ENCODE measurements at places on chromosomes 13 and 19.

DNA sequence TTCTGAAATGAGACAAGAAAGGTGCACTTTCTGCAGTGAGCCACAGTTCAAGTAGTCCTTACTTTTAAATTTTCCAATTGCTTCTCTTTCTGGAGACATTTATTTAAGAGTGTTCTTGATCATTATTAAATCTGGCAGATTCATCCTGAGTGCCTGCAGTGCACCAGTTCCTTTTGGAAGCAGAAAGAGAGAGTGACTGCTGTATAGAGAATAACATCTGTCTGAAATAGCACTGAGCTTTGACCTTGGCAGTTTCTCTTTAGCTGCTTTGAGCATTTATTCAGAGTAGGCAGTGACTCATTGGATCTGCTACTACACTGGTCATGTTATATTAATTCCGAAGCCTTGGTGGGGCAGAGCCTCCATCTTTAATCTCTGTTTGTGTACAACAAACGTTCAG lies 1373.7 kb downstream of the PCDH9 start:
- DNase-seq, result no peak

GRCh38 chr13:25118378-25118905 lies 22.5 kb downstream of the PABPC3 start:
- DNase-seq, result no peak

- no peak for DNase-seq
These were observed 183.9 kb upstream of the SOX21 start for GRCh38 chr13:94896238-94896637.

DNA sequence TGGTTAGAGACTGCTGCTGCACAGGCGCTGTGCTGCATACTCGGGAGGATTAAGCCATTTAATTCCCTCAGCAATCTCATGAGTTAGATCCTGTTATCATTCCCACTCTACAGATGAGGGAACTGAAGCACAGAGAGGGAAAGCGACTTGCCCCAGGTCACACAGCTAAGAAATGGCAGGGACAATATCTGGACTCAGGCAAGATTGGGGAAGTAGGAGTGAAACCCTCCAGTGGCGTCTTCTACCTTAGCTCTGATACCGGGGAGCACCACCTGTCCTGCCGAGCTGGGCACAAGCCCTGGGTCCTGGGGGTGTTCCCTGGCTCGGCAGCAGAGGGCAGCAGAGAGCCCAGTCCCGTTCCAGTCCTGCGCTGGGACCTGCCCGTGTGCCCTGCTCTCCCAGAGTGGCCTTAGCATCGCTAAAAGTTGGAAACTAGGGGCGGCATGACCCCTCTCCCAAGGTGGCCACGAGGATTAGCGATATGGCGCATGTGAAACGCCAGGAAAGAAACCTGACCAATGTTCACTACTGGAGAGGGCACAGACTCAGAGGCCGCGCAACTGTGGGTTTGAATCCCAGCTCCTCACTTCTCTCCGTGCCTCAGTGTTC lies 20.5 kb downstream of the CYTH2 start:
- no peak for DNase-seq

DNA sequence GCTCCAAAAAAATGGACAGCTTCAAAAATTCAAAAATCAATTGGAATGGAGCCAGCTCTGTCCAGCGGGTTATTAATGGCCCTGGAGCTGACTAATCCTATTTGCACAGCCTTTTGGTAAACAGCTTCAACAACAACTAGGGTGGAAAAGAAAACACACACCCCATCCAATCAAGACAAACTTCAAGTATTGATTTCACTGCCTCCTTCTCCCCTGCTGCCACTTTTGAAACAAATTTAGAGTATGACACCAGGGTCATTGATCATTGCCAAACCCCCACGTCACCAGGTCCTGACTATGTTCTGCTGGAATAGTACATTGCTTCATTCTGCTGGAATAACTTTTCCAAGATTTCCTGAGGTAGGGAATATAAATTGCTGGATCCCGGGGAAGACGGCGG lies 56.8 kb upstream of the GTF3A start:
- DNase-seq, result no peak

GRCh38 chr19:45180936-45181335 lies 2.4 kb downstream of the BLOC1S3 start:
- no peak for DNase-seq

DNA sequence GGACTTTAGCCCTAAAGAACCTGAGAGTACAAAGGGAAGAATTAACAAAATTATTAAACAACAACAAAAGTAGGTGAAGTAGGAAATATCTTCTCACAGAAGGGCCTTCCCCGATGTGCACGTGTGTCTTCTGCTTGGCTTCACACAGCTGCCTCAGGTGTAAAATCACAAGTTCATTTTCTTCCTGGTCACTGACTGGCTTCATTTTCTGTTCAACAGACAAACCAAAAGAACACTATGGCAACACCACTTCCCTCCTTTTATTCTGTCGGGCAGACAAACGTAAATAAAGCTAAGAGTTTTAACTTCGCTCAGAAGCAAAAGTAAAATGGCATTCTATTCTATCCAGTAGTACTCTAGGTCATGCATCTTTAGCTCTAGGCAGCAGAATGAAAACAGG lies 140.9 kb downstream of the TBC1D4 start:
- DNase-seq, result no peak

DNA sequence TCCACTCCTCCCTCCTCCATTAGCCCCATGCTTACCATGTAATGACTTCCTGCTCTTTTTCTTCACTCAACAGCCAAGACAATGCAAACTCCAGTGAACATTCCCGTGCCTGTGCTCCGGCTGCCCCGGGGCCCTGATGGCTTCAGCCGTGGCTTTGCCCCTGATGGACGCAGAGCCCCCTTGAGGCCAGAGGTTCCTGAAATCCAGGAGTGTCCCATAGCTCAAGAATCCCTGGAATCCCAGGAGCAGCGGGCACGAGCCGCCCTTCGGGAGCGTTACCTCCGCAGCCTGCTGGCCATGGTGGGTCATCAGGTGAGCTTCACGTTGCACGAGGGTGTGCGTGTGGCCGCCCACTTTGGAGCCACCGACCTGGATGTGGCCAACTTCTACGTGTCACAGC lies 2.9 kb upstream of the PPP1R37 start:
- DNase-seq, result no peak

DNA sequence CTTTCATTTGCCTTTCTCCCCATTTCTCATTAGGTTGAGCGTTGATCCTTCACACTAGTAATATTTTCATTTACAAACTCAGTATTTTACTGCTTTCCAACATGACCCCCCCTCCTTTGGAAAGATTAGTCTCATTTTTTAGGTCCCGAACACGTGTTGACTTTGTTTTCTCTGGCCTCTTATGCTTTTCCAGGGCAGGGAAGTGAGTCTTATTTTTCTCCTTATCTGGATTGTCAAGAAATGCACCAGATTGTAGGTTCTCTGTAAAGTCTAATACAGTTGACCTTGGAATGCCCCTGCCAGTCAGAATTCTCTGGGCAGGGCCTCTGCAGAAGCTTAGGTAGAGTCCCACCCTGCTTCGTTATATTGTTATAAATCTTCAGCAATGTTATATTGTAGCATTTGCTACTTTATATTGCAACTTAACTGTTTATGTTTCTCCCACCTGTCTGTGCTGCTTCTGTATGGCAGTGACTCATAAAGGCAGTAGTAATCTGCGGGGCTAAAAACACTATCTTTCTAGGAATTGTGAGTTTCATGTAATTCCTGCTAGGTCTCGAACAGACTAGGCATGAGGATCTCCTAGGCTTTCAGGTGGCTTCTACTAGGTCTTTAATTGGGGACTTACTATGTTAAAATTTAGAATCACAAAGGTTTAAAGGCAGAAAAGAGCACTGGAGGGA lies 2.0 kb downstream of the TDRD3 start:
- DNase-seq, result peak; percentile 32

DNA sequence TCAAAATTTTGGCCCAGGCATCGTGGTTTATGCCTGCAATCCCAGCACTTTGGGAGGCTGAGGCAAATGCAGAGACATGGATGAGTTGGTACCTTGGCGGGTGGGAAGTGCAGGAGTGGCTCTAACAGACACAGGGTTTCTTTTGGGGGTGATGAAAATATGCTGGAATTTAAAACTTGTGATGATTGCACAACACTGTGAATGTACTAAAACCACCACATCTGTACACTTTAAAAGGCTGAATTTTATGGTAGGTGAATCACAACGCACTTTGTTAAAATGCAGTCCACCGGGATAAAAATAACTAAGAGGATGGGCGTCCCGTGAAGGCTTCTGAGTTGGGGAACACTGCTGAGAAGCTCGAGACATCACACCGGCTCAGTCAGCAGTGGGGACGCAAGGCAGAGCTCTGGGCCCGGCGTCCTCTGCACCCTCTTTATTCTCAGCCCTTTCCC lies 47.1 kb downstream of the MLLT1 start:
- DNase-seq, result no peak

DNA sequence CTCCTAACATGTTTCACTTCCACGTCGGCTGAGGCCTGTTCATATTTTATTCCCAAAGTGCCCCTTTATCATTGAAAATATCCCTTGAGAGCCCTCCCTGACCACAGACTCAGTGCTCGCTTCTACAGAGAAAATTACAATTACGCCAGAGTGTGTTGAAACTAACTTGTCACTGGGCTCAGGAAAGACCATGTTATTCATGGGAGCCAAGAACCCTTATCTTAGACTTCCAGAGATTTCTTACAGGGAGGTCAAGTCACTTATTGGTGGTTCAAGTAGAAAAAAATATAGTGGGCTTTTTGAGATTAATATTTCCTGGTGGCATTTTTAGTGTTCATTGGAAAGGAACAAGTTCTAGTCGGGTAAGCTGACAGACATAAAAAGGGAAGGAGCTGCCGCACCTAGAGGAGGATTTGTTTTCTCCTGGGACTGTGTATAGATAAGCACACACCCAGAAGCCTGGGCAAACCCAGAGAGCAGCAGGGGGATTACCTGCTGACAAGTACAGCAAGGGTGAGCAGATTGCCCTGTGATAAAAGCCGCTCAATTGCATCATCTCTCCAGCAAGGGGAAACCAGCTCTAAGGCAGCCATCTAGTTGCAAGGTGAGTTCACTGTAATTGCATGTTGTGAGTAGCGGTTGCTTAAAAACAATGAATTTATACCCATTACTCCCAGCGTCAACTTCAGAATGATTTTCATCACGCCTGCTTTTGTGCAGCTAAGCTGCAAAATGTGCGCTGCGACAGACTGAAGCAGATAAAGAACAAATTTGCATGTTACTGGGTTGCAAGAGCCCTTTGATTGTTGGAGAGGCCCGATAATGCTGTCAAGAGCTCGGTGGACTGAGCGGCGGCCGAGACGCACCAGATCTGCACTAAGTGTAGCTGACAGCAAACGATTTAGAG lies 46.2 kb downstream of the DCT start:
- DNase-seq, result peak; percentile 45

- DNase-seq, result no peak
These were observed 3.5 kb upstream of the SBNO2 start for GRCh38 chr19:1177322-1178114.

- DNase-seq, result no peak
These were observed 1748.3 kb upstream of the PCDH20 start for GRCh38 chr13:63163903-63164302.

GRCh38 chr13:69921156-69921555 lies 186.5 kb upstream of the ATXN8OS start:
- DNase-seq, result no peak

- no peak for DNase-seq
These were observed 25.3 kb downstream of the POMP start for GRCh38 chr13:28684257-28684656.

GRCh38 chr19:44988896-44989556 lies 12.2 kb upstream of the RELB start:
- peak; percentile 84 for DNase-seq

DNA sequence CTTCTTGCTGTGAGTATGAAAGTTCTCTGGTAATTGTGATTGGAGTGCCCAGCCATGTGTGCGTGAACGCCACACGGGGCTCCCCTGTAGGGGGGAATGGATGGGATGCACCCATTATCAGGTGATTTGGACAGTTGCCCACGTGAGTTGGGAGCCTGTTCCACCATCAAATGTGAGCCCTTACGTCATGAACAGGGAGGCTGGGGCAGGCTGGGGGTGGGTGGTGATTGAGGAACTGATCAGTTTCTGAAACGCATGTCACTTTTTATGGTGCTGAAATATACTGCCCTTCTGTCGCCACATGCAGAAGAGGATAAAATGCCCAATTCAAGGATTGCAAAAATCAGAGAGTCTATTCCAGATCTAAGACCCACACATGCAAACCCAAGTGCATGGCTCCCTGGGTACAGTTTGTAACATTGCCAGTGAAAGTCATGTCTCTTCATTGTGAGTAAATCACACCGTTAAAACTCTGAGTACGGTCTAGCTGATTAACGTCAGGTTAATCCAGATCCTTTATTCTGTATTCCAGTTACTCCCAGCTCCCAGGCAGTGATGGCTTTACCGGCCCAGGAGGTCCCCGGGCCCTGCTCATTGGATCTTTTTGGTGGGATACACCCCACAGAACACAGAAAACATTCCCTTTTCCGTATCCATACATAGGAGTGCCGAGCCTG lies 90.2 kb downstream of the RAB20 start:
- no peak for DNase-seq

DNA sequence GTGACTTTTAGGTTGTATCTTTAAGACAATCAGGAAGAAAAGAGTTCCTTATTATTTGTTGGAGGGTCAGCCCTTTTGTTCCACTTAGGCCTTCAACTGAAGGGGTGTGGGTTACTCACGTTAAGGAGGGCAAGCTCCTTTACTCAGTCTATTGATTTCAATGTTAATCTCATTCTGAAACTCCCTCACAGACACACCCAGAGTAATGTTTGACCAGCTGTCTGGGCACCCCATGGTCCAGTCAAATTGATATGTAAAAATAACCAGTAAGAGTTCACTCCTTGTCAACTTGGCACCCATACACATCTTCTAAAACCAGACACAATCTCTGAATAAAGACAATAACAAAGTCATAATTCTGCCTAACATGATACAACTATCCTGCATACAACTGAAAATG lies 292.9 kb downstream of the KLF5 start:
- DNase-seq, result no peak

GRCh38 chr19:2774083-2774679 lies 8.9 kb downstream of the SGTA start:
- no peak for DNase-seq

- DNase-seq, result peak; percentile 56
These were observed 60.0 kb upstream of the LRCH1 start for GRCh38 chr13:46492946-46493345.

DNA sequence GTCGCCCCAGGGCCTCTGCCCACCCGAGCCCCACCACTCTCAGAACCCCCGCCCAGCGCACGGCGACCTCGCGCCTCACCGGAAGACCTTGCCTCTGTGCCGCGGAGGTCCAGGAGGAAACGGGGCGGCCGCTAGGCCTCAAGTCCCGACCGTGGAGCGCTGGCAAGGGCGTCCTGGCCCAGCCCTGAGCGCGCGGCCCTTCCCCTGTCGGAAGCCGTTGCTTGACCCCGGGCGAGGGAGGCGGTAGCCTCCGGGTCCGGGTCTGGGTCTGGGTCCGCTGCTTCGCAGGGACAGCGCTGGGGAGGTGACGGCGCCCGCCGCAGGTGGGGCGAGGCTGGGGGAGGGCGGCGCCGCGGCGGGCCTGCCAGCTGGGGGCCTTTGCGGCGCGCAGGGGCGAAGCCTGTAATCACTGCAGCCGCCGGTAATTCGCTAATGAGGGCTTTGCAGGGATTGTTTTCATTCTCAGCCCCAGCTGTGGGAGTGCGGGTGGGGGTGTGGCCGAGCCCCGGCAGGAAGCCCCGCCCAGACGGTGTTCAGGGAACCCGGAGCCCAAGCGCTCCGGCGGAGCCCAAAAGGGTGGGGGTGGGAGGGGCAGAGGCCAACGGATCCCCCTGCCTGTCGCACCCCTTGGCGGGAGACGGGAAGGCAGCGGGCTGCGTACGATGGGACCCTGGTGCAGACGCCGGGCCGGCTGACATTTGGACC lies 8.6 kb downstream of the C19orf25 start:
- DNase-seq, result no peak

Measured in erythroblast (primary cell).